Left forelimb (tissue), 1 donor: ENCODE measurements at places on chromosomes 6 and 20.

- no peak for DNase-seq
Measured at GRCh38 chr6:101544286-101544685, 150.8 kb downstream of the GRIK2 start.

GRCh38 chr20:22502731-22503191 lies 81.6 kb downstream of the FOXA2 start:
- DNase-seq, result no peak

DNA sequence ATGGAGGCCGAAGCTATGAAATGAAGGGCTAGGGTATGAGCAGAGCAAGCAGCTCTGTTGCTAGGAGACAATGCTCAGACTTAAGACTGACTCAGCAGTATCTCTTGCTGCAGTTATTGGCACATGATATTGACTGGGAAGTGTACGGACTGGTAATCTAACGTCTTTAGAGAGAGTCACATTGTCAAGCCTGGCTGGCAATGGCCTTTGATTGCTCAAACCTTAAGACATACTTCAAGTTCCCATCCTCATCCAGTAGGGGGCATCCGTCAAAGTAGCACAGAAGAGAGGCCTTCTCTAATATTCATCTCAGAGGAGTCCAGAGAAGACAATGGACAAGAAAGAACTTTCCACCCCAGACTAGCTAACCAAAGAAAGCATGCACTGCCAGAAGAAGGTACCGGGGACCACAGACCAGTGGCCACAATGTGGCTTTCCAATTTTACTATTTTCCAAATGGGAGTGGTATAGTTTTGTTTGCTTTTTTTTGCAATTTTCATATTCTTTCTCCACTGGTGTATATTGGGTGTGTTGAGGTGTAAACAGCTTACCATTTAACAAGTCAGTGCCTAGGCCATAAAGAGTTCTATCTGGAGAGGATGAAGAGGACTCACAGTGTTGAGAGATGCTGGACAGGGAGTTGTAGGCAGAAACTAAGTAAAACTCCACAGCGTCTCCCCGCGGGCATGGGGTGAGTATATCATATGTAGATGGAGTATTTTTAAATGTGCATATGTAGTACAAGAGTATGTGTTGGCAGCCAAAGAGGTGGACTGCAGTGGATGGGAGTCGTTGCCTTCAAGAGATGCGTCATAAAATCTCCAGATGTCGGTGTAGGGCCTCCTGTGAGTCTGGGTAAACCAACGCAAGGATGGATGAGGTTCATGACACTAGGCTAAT lies 36.7 kb downstream of the LRFN2 start:
- no peak for DNase-seq

DNA sequence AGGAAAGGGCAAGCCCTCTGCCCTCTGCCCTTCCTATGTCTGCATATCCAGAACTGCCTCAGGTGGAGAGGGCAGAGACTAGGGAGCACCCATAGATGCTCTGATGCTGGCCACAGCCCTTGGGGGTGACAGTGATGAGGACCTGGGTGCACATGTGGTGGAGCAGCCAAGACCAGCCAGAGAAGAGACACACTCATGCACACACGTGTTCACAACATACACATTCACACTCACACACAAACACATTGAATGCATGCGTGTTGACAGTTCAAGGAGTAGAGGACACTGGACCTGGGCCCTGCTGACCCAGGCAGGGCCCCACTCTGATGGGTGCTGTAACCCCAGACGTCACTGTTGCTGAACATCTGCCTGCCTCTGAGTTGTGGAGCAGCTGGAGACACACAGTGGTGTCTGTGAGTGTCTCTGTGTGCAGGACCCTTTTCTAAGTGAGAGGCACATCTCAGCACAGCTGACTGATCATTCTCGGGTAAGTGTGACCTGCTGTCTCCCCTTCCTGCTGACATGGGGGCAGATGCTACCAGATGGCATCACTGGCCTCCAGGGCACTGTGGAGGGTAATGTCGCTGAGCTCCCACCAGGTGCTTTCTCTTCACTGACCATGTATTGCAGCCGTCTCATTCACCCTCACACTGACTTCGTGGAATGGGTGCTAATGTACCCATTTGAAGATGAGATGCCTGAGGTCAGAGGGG lies 30.1 kb upstream of the MAS1L start:
- no peak for DNase-seq

- DNase-seq, result no peak
Measured at GRCh38 chr6:37052027-37052628, 46.7 kb downstream of the FGD2 start.

DNA sequence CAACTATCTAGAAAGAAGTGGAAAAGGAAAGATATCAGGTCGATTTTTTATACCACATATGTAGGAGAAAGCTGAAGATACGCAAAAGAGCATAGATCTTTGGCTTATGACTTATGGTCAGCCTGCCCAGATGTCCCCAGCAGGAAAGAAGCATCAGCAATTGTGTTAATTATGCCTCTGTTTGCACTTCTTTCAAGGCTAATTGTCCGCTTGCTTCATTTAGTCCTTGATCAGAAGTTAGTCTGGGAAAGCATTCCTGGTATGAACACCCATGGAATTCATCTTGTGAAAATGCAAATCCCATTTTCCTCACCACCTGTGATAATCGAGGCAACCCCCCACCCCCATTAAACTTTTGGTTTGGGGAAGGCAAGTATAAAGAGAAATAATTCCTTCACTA lies 62.8 kb downstream of the ATP9A start:
- no peak for DNase-seq

GRCh38 chr6:21912151-21912832 lies 318.7 kb downstream of the SOX4 start:
- no peak for DNase-seq

DNA sequence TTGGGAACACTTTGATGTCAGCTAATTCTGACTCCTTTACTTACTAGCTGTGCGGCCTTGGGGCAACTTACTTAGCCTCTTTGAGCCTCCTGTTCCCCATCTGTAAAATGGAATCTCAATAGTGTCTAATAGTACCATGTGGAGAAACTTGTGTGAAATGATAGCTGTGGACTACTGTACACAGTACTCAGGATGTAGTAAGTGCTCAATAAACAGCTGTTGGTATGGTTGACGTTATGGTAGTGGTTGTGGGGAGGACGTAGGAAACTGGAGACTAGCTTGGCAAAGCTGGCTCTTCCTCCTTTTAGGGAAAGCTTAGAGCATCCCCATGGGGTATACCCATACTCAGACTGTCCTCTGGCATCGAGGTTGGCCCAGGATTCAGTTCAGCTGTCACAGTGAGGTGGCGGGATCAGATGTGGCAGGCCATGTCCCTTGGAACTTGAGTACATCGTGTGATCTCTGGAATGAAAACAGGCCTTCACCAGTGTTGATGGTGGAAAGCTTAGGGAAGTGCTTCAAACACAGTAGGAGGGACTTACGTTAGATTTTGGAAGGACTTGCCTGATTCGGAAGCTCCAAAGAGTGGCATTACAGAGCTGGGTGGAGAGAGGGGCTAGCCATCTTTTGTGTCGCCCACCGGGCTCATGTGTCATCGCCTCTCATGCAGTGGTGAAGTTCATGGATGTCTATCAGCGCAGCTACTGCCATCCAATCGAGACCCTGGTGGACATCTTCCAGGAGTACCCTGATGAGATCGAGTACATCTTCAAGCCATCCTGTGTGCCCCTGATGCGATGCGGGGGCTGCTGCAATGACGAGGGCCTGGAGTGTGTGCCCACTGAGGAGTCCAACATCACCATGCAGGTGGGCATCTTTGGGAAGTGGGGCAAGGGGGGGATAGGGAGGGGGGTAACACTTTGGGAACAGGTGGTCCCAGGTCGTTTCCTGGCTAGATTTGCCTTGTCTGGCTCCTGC lies 7.1 kb downstream of the VEGFA start:
- DNase-seq, result no peak

GRCh38 chr20:3923818-3924217 lies 34.6 kb downstream of the PANK2 start:
- DNase-seq, result no peak

DNA sequence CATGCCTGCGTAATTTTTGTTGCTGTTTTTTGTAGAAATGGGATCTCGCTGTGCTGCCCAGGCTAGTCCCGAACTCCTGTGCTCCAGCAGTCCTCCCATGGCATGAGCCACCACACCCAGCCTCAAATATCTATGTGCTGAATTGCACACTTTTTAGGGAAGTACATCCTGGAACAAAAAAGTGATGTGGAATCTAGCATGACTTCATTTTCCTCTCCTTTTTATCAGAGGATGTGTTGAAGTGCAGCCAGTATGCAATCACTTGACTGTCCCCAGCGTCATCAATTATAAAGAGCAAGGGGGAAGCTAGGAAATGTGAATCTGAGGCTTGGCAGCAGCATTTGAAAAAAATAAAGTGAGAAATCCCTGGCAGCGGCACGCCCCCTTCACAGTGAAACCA lies 6.4 kb upstream of the EXOC2 start:
- DNase-seq, result no peak

DNA sequence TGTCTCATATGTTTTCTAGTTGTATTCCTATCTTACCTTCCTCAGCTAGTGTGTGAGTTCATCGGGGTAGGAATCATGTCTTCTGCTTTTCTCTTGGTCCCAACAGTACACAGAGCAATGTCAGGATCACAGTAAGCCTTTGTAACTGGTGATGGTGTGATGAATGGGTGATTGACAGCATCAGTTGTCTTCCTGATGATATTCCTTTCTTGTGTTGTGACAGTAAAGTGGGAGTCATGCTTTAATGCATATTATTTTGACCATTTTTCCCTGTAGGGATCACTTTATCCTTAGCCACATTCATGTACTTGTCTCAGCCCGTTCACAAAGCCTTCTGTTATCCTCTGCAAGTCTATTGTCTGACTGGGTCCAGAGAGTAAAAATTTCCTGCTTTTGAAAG lies 501.7 kb downstream of the UTRN start:
- DNase-seq, result no peak

DNA sequence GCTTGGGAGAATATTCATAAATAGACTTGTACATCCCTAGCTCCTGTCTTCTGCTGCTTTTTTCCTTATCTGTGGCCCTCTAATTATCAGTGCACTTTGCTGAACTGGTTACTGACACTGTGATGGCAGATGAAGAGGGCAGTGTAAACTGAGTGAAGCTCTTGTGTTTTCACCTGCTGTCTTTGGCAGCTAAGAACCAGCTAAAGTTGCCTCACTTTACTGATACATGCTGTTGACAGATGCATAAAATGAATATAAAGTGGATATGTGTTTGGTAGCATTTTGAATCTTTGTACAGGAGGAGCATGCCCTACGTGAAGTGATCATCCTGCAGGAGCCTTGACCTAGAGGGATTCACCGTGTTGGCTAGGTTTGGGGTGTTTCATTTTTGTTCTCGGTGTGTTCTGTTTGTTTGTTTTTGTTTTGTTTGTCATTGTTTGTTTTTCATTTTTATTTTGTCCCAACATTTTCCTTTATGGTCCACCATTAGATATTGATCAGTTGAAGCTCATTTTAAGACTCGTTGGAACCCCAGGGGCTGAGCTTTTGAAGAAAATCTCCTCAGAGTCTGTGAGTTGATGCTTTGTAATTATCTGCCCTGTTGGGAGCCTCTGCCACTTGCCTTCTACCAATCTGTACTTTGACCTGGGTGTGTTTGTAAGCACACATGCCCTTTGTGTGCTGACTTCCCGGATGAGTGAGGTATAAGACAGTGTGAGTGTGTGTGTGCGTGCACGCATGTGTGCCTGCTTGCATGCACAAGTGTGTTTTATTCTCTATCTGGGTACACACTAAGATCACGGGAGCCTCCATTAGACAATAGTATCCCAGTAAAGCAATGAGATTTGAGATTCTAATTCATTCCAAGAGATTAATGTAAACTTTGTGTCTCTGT lies 34.6 kb upstream of the MAPK13 start:
- DNase-seq, result no peak

DNA sequence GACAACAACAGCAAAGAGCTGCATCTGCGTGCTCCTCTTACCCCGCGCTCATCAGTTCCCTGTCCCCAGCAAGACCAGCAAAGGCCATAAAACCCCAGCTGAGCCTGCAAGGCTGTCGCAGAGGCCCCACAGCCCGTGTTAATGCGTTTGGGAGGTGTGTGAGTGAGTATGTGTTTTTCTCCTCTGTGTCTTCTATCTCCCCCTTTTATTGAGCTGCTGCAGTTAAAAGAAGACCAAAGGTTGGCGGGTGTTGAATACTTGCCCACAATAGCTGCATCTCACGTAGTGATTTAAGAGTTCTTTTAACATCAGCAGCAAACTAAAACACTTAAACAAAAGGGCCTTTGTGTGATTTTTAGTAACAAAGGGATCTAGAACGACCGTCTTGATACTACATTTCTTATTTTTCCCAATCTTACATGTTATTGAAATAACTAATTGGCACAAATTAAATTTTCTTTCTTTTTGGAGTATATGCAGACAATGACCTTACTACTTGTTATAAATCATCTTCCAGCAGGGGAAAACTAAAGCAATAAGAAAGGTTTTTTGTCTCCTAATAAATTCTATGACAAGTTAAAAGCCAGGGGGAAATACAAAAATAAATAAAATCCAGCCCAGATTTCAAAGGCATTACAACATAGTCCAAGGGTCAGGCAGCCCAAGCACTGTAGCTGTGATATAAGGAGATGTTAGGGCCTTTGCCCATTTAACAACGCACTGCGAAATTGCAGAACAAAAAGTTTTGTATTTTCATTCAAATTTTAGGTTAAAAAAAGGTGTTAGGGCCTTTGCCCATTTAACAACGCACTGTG lies 27.2 kb upstream of the CNKSR3 start:
- DNase-seq, result no peak

GRCh38 chr6:120373185-120373584 lies 961.1 kb downstream of the TBC1D32 start:
- no peak for DNase-seq

GRCh38 chr6:21099338-21100314 lies 493.9 kb upstream of the SOX4 start:
- no peak for DNase-seq

GRCh38 chr20:19850198-19850533 lies 92.1 kb downstream of the RIN2 start:
- no peak for DNase-seq

DNA sequence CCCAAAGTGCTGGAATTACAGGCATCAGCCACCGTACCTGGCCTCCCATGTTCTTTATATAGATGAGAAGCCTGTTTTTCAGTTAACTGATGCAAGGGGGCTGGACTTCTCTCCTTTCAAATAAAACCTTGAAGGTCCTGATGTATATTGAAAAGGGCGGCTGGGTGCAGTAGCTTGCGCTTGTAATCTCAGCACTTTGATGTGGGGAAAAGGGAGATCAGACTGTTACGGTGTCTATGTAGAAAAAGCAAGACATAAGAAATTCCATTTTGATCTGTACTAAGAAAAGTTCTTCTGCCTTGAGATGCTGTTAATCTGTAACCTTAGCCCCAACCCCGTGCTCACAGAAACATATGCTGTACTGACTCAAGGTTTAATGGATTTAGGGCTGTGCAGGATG lies 16.1 kb upstream of the SAMHD1 start:
- no peak for DNase-seq
